RCC 7860 (cell line): ENCODE measurements at places on chromosomes 1 and 21.

DNA sequence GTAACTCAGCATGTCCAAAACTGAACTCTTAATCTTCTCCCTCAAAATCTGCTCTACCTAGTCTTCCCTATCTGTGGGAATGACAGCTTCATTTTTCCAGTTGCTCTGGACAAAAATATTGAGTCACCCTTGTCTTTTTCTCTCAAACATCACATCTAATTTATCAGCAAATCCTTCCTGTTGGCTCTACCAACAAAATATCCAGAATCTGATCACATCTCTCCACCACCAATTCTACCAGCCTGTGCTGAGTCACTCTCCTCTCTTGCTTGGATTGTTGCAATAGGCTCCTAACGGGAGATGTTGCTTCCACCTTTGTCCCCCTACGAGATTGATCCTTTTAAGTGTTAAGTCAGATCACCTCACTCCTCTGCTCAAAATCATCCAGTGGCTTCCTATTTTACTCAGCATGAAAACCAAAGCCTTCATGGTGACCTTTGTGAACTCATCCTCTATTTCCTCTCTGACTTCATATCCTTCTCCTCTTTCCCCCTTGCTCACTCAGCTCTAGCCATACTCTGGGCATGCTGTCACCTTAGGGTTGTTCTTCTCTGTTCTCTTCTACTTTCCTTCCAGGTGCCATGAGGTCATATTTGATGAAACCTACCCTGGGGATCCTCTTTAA is 21.5 kb upstream of the SMYD2 start:
- peak; percentile 64 for DNase-seq

GRCh38 chr1:225428881-225429455 is 1.1 kb upstream of the LBR start:
- no peak for DNase-seq

- DNase-seq: no peak
These were observed 40.3 kb downstream of the NPHP4 start for GRCh38 chr1:5951846-5952410.

GRCh38 chr21:43921571-43921978 is 56.6 kb downstream of the AGPAT3 start:
- DNase-seq: no peak

- DNase-seq: no peak
These were observed 83.2 kb downstream of the RPE65 start for GRCh38 chr1:68366572-68366971.

DNA sequence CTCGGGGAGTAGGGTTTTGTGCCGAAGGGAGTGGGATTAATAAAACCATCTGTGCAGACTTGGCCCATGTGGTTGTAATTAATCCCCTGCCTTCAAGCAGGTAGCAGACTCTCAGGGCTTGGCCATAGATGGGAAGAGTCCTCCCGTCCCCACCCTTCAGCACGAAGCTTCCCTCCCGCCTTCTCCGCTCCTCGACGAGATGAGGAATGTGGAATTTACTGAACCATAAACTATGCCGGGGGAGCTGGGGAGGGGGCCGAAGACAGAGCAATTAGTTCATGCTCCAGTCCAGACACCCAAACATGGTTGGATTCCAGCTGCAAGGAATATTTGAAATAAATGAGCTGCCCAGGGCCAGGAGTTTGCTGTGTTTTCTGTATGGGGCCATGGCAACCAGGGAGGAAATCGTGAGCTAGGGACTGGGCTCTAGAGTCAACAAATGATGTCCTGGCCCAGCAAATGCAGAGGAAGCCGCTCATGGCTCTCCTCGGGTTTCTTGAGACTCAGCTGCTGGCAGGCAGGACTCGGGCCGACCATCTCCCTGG is 78.8 kb downstream of the SPSB1 start:
- no peak for DNase-seq

DNA sequence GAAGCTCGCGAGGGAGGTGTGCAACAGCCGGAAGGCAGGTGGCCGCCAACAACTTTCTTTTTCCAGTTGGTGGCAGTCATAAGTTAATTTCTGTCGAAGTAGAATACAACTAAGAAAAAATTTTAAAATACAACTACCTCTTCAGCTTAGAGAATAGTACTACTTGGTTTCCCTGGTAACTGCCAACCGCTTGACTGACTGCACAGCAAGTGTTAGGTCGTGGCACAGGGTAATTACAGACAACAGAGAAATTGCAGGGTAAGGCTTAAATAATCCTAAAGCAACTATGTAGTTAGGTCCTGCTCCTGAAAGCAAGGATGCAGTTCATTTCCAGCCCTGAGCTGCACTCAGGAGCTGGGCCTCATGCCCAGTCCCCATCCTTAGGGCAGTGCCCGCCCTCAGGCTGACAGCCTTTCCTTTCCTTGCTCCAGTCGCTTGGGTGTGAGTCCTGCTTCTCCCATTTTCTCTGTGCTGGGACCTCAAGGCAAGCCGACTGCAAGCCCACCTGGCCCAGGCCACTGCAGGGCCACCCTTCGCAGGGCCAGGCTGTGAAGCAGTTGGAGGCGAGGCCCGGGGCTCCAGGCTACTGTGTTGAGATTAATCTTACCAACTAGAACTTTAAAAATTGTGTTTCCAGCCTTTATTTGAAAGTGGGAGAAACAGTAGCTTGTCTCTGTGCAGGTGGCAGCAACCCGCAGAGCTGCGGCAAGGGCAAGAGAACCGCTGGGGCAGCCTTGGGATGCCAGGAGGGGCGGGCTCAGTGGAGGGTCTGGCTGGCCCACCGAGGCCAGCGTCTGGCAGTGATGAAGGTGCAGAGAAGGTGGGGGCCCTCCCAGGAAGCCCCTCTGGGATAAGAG is 148.3 kb downstream of the PCBP3 start:
- no peak for DNase-seq

DNA sequence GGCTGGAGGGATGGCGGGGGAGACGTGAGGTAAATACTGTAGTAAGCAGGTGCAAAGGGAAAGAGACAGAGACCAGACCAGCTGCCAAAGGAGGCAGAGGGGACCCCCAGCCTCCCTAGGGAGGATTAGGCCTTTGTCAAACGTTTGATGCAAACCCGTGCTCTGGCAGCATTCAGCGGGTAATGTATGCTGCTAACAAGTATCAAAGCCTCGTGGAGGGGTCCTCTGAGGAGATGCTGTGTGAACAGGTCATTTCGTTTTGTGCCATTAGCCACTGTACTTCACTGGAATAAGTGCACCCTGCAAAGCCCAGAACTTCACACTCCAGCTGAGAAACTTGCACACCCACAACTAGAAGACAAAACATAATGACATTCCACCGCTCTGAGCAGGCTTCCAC is 644.5 kb downstream of the NPHP4 start:
- DNase-seq: no peak

- no peak for DNase-seq
These were observed 45.5 kb downstream of the GRIK3 start for GRCh38 chr1:36988741-36989193.

- DNase-seq: no peak
These were observed 41.4 kb upstream of the PCBP3 start for GRCh38 chr21:45602106-45602505.

- peak; percentile 27 for DNase-seq
These were observed 8.8 kb upstream of the GUCA2A start for GRCh38 chr1:42173155-42173933.

DNA sequence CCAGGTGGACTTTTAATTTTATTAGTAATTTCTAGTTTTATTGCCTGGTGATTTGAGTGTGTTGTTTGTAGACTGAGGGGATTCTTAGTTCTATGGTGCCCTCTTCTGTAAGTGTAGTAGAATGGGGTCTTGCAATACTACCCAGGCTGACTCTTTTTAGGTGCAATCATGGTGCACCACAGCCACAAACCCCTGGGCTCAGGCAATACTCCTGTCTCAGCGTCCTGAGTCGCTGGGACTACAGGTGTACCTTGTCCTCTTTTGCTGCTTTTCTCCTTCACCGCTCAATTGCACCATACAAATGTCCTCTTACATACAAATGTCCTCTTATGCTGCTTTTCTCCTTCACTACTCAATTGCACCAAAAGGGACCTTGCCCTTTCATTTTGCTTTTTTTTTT is 43.1 kb downstream of the SCP2 start:
- no peak for DNase-seq

- DNase-seq: no peak
These were observed 4.4 kb upstream of the CAPN2 start for GRCh38 chr1:223708001-223708359.

GRCh38 chr1:82560566-82560965 is 759.8 kb downstream of the ADGRL2 start:
- no peak for DNase-seq

DNA sequence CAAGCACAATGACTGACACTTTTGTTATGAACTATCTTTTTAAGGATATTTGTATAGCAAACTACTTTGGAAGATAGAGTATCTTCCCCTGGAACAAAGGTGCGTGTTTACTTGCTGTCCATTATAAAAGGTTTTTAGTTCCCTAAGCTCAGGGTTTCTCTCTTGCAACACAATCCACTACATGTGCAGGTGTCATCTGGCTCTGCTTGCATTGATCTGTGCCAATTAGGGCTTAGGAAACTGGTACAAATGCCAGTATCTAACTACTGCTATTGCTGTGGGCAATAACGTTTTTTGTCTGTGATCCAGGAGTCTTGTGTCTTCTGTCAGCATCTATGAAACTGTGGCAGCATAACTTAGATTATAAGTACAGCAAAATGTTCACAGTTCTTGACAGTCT is 68.3 kb upstream of the ABCD3 start:
- DNase-seq: no peak

GRCh38 chr1:99738858-99739465 is 27.5 kb downstream of the FRRS1 start:
- DNase-seq: no peak

DNA sequence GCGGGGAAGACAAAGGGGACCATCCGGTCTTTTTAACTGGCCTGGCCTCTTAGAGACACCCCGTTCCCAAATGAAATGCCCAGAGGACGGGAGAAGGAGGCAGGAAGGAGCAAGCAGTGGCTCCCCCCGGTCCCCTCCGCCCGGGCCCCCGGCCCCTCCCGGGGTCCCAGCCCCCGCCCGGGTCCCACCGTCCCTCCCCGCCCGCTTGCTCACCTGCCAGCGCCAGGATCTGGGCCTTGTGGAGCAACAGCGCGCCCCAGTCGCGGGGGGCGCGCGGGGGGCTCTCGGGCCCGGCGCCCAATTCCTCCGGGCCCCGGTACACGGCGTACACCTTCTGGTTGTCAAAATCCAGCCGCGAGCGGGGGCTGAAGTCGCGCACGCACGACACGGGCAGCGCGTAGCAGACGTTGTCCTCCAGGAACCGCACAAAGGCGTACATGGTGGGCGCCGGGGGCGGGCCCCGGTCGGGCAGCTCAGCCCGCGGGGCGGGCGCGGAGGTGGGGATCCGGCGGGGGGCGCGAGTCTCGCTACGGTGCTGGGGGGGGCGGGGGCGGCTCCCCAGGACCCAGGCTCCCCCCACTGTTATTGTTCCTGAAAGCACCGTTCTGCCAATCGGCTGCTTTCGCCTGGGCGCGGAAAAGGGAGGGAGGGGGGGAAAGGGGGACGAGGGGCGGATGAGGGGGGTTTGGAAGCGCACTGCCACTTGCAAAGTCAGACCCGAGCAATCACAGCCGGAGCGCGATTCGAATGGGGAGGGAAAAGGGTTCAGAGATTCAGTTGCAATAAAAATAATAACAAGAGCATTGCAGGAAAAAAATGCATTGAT is at the start of gene BEND5:
Gene BEND5 (minus strand): TSS at position 499 of the 826 bp plus-strand sequence. CDS start 60 bp downstream, at position 439.
- no peak for DNase-seq

DNA sequence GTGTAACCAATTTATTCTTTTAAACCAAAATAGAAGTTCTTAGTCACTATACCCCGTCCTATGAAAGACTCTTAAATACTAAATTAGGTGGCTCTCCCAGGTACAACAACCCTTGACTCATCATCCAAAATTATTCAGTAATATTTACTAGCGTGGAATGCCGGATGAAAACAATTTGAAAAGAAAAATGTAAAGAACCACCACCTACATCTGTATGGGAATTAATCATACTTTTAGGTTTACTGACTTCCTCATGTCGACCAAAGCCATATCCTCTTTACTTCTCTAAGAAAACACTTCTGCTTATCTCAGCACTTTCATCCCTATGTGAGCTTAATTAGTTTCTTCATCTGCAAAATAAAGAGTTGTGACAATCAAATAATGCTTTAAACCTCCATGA is 139.6 kb downstream of the AKT3 start:
- no peak for DNase-seq

- no peak for DNase-seq
These were observed 28.9 kb downstream of the EPHA2 start for GRCh38 chr1:16126743-16127515.

- no peak for DNase-seq
These were observed 21.0 kb downstream of the C1orf174 start for GRCh38 chr1:3879099-3879498.

DNA sequence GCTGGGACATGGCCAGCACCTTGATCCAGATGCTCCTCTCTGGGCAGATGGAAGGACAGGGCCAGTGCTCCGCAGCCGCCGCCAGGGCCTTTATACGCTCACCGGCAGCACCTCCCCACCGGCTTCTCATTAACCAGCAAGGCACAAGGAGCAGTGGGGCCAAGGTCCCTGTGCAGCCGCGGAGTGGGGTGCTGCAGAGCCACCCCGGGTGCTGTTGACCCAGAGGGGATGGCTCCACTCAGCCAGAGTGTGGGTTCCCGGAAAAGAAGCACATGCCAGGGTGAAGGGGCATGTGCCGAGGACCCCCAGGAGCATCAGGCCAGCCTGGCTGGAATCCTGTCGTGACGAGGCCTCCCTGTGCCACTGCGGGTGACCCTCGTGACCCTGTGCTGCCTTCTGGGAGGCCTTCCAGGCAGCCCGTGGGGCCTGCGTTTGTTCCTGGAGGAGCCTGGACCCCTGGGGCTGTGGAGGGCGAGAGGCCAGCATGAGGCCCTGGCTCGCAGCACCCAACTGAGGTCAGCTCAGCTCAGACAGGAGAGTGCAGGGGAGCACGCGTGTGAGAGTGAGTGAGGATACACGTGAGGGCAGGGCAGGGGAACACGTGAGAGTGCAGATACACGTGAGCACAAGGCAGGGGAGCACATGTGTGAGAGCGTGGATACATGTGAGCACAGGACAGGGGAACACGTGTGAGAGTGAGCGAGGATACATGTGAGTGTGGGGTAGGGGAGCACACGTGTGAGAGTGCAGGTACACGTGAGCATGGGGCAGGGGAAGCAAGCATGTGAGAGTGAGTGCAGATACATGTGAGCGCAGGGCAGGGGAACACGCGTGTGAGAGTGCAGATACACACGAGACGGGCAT is at the start of gene FTCD:
Gene FTCD (minus strand): TSS at position 66 of the 864 bp plus-strand sequence. CDS start 56 bp downstream, at position 10.
- DNase-seq: no peak

DNA sequence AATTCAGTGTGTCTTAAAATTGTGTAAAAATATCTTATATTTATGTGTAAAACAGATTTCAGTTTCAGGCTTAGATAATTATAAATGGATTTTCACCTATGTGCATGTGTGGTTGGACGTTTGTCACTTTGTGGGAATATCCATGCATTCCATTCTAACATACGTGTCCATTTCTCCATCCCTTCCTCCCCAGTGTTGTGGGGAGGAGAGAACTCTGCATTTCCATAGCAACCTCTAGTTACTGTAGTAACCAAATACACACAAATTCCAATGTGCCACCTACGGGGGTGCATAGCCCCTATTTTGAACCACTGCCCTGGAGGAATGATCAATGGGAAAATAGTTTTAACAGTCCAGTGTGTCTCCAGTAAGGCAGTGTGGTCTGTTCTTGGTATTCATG is 79.0 kb downstream of the RASAL2 start:
- DNase-seq: peak; percentile 99

- no peak for DNase-seq
These were observed 106.9 kb upstream of the F3 start for GRCh38 chr1:94648225-94649007.

GRCh38 chr1:160629286-160630210 is 17.3 kb downstream of the SLAMF1 start:
- DNase-seq: no peak
